ENCODE measurements at places on chromosomes 16 and 17.

- DNase-seq = no peak
Measured at GRCh38 chr17:1362065-1362848, 37.8 kb downstream of the YWHAE start.

GRCh38 chr17:79799174-79799537 is 2.3 kb upstream of the CBX8 start:
- DNase-seq = no peak

- peak; percentile 93 for DNase-seq
Measured at GRCh38 chr17:20908313-20909267, 134.2 kb downstream of the USP22 start.

- DNase-seq = peak; percentile 67
Measured at GRCh38 chr16:3101018-3101840, 2.1 kb upstream of the ZSCAN10 start.

DNA sequence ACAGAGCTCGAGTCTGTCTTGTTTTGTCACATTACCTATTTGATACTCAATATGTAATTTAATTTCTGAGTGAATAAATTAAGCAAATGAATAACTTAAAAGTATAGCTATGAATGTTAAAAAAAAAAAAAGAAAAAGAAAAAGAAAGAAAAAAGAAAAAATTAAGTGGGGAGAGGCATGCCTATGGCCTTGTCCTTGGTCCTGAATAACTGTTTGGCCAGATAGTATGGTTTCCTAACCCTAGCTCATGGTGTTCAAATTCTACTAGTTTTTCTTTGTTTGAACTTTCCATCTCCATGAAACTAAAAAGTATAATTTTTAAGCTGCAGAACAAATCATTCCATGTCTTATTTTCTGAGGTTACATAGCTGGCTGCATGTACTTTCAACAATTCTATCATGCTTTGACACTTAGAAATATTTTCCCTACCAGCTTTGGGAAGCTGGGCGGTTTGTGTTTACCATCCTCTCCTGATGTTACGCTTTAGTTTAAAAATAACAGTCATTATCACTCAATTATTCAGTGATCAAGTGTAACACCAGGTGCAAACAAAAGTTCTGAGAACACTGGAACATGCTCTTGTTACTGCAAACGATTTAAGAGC is 31.8 kb downstream of the TOX3 start:
- no peak for DNase-seq

GRCh38 chr17:27282054-27282551 is 11.8 kb upstream of the WSB1 start:
- DNase-seq = no peak

- peak; percentile 33 for DNase-seq
Measured at GRCh38 chr17:16935786-16936185, 36.1 kb downstream of the TNFRSF13B start.

GRCh38 chr16:27410761-27411160 is 8.8 kb downstream of the IL21R start:
- DNase-seq = no peak

- DNase-seq = no peak
Measured at GRCh38 chr16:84878770-84879169, 59.0 kb downstream of the CRISPLD2 start.

DNA sequence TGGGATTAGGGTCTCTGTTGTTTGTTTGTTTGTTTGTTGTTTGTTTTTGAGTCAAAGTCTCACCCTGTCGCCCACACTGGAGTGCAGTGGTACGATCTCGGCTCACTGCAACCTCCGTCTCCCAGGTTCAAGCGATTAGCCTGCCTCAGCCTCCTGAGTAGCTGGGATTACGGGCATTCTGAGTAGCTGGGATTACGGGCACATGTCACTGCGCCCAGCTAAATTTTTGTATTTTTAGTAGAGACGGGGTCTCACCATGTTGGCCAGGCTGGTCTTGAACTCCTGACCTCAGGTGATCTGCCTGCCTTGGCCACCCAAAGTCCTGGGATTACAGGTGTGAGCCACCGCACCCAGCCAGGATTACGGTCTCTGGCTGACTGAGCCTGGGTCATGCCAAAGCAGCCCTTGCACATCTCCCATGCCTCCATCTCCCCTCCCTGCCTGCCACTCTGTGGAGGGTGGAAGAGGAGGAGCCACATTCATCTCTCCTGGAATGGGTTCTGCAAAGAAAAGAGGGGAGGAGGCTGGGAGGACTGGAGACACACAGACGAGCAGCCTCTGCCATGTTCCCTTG is 59.2 kb downstream of the BEAN1 start:
- peak; percentile 40 for DNase-seq

GRCh38 chr16:87048038-87048729 is 269.0 kb downstream of the C16orf95 start:
- no peak for DNase-seq

GRCh38 chr16:84091460-84091859 is 25.3 kb downstream of the MBTPS1 start:
- no peak for DNase-seq

- no peak for DNase-seq
Measured at GRCh38 chr17:5640726-5641125, 56.4 kb upstream of the NLRP1 start.

DNA sequence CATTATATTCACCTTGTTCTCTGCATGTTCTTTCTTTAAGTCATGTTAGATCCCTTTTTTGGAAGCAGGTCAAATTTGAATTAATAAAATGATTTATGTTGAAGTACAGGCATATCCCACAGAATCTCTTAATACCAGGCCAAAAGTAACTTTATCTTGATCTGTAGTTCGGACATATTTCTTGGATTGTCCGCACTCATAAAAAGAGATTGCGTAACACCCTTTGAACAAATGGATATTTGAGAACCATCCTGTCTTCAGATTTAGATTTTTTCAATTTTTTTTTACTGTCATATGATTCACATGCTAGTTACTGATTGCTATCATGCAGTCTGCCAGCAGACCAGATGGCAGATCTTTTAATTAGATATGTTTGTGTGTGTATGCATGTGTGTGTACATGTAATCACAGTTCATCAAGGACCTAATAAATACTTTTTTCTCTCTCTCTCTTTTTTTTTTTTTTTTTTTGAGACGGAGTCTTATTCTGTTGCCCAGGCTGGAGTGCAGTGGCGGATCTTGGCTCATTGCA is 352.6 kb downstream of the WWOX start:
- DNase-seq = no peak

DNA sequence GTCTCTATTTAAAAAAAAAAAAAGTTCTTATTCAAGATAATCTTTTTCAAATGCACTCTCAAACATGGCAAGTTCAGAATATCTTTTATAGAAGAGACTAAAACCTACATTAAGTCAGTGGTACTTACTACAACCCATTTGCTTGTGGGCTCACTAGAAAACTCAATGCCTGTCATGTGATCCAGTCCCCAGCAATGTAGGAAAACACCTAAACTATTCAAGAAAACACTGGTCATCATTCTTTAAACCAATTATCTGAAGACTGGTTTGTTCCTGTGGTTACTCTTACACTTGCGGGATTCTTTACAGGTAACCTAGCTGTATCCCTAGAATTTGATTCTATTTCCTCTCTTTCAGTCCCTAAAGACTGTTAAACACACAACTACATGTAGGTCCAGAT is 19.6 kb downstream of the MED13 start:
- no peak for DNase-seq

DNA sequence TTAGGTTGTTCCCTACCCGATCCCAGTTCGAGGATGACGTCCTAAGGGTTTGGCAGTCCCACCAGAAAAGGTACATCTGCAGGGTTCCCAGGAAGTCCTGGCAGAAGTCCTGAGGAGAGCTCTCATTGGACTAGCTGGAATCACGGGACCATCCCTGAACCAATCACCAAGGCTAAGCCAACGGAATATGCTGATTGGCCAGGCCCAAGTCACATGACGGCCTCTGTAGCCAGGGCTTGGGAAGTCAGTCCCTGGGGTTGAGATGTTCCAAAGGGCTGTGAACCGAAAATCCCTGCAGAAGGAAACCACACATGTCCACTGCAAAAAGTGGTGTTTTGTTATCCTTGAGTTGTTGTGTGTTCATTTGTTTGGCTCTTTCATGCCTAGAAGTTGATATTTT is 68.2 kb upstream of the ZNF423 start:
- DNase-seq = no peak

GRCh38 chr17:49409066-49409465 is 5.6 kb downstream of the PHB1 start:
- DNase-seq = no peak

GRCh38 chr17:58335779-58336455 is 7.3 kb upstream of the TSPOAP1 start:
- DNase-seq = peak; percentile 82

- no peak for DNase-seq
Measured at GRCh38 chr17:63826468-63827001, 696 bp upstream of the PSMC5 start.

DNA sequence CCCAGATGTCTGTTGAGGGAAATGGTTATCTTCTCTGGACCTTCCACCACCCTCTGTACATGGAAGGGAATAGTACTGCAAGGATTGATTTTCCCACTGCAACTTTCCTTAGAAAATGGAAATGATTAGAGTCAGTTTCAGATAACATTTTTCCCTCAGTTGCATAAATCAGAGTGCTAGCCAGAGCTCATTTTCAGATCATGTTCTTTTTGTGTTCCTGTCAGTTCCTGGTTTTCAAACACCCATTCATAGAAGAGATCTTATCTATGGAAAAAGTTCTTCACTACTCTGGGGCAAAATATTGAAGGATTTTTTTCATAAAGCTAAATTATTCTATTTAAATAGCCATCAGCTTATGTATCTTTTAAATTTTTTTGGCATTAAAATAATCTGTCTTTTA is 11.7 kb upstream of the COX10 start:
- DNase-seq = no peak

- DNase-seq = no peak
Measured at GRCh38 chr17:79667121-79667715, 56.4 kb upstream of the RBFOX3 start.

GRCh38 chr17:81713004-81713555 is 996 bp downstream of the SLC25A10 start:
- no peak for DNase-seq

DNA sequence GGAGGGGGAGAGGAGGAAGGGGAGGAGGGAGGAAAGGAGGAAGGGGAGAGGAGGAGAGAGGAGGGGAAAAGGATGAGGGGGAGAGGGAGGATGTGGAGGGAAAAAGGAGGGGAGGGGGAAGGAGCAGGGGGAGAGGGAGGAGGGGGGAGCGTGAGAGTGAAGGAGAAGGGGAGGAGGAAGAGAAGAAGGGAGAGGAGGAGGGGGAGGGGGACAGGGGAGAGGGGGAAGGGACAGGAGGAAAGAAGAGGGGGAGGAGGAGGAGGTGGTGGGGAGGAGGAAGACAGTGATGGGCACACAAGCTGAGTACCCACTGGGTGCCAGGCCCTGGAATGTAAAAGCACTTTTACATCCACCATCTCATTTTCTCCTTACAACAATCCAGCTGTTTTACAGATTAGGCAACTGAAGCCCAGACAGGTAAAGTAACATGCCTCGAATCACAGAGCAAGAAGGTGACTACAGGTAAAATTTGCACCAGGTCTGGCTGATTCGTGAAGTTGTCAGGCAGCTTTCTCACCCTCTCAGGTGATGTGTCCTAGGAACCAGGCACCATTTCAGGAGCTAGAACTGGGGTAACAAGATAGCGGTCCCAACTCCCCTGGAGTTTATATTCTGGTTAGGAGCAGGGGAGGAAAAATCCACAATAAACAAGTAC is 10.0 kb upstream of the LITAF start:
- no peak for DNase-seq

GRCh38 chr16:67207249-67208091 is 8.5 kb downstream of the ELMO3 start:
- no peak for DNase-seq

DNA sequence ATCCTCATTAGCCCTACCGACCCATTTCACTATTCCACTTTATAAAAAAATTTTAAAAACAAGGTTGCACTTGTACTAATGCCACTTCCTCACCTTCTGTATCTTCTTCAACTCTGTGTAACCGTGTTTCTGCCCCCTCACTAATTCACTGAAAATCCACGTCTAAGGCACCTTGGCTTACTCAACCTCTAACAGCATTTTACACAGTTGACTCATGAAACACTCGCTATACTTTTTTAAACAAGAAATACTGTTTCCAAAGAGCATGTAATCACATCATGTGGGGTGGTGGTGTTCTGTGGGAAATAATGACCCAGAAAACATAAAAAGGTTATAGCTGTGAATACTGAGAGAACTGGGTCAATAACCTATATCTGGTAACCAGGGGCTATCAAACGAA is 79.9 kb downstream of the NCOR1 start:
- no peak for DNase-seq

- DNase-seq = no peak
Measured at GRCh38 chr17:68349157-68349556, 57.9 kb downstream of the ARSG start.

DNA sequence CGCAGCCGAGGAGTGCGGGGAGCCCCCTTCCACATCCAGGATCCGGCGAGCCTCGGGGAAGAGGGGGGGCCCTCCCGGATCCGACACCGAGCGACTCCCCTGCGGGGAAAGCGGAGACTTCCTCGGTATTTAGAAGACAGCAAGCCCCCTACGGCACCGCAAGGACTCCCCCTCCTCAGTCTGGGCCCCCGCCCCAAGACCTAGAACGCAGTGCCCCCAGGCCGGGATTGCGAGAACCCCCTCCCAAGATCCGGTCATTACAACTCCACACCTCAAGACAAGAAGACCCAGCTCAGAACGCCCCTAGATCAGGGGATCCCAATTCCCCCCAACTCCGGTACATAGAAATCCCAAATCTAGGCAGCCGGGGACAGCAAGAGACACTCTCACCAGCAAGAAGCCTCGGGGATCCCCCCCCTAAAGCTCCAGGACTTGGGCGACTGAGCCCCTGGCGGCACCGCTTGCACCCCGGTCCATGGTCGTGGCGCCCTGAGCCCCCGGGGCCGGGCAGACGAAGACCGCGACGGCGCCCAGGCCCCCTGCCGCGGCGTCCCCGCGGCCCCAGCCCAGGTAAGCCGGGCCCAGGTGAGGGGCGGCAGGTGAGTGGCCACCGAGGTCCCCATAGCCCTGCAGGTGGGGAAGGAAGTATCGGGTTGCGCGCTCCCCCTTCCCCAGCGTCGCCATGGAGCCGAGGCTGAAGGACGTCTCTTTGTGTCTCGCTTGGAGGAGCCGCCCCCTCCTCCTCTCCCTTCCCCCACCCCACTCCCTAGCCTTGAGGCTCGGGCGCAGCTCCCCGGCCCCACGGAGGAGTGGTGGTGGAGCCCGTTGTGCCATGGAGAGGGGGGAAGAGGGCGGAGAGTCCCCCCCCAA is 641 bp downstream of the SBK1 start:
- peak; percentile 65 for DNase-seq

- DNase-seq = no peak
Measured at GRCh38 chr17:27396045-27396444, 60.2 kb upstream of the KSR1 start.

GRCh38 chr16:66850115-66850815 is 6.1 kb downstream of the CA7 start:
- DNase-seq = no peak
